ENCODE measurements at places on chromosomes 7 and 10.

DNA sequence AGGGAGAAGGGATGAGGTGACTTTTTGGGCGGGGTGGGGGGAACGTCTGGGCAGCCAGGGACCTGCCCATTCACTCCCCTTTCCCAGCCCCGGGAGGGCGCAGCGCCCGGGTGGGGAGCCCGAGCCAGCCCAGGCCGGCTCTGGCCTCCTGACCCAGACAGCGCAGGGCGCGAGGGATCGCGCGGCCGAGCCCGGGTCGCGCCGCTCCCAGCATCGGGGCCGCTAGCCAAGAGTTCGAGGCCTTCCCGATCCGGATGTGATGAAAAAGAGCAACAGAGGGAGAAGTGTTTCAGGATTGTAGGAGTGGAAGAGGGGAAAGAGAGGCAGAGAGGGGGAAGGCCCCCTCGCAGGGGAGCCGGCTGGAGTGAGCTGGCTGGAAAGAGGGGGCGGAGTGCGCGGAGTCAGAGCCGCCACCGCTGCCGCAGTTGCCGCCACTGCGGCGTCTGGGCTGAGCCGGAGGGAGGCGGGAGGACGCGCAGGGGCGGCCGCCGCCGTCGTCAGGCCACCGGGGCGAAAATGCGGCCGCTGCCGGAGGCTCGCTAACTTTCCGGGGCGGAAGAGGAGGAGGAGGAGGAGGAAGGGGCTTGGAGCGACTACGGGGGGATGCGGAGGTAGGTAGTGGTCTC, at the start of gene MDFIC:
MDFIC (plus strand) TSS at position 69 of the 626 bp plus-strand sequence. CDS start 940 bp downstream, outside the sequence.
- DNase-seq: peak; percentile 66

- no peak for DNase-seq
These were observed 54.7 kb upstream of the AFAP1L2 start for GRCh38 chr10:114458955-114459354.

DNA sequence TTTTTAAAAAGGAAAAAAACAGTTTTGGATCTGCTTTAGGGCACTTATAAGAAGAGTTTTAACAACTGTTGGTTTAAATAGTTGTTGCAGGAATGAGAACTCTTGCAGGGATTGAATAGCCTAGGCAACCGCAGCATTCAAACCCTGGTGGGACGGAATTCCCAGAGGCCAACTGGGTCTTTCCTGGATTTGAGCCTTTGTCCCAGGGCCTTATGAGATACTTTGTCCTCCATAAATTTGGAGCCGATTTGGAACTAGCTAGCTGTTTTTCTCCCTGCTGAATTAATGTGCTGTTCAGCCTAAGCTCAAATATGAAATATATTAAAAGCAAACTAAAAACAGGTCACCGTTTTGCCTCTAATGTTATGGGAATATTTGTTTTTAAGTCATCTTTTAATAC, 109.6 kb downstream of the LRMDA start:
- no peak for DNase-seq

DNA sequence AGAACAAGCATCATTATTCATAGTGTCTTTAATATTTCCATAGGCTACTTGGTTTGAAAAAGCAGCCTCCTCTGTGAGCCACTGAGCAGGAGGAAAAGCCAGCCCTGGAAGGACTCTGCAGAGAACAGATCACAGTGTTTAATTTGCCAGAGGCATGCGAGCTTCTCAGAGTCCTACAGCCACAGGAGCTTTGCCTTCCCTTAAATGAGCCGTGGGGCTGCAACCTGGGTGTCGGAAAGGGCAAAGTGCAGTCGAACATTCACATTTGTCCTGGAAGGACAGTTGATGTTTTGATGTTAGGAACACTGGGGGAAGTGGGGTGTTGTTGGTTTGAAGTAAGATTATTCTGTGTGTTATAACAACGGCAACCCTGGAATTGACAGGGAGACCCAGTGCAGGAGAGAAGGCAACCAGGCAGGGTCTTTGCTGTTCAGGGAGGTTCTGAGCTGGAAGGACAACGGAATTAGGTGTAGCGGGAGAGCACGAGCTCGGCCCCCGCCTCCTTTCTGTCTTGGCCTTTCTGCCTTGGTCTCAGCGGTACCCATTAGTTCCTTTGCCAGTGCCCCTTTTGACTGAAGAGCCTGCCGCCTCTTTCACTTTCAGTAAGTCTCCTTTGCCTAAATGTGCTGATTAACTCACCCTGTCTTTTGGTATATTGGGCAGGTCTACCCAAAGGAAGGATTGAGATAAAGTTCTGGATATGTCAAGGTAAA, 192.3 kb upstream of the PITRM1 start:
- DNase-seq: no peak

DNA sequence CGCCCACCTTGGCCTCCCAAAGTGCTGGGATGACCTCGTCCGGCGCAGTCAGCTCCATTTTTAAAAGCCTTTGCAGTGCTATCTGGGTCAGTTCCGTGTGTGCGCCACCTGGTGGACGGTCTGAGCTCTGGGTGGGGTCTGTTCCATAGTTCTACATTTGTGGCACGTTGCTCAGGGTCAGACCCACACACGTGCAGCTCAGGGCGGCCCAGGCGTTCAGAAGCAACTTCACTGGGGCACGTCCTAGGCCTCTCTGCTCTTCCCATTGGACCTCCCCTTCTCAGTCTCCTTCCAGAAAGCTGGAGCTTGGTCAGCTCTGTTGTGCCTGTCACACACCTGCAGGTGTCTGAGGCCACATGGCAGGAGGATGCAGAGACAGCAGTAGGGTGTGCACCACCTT, 137.9 kb downstream of the DNAJB6 start:
- DNase-seq: no peak

DNA sequence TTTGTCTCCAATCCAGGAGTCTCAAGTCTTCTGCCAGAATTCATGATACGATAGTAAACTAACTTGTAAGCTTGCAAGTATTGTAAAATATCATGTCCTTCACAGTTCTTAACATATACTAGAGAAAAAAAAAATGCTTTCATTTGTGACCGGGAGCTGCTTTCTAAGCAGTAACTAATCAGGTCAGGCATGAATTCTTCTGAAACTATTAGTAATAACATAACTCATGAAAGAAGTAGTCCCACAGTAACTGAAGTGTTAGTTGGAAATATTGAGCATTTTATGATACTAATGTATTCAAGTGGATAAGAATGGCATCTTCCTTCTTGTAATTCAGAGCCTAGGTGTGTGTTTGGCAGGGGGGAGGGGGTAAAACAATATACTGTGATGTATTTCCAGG, 665.6 kb downstream of the DNAJB9 start:
- DNase-seq: no peak

- DNase-seq: peak; percentile 57
These were observed 2.0 kb downstream of the FBXL15 start for GRCh38 chr10:102422545-102423129.

GRCh38 chr7:93751421-93751820, 139.1 kb downstream of the TFPI2 start:
- DNase-seq: no peak

DNA sequence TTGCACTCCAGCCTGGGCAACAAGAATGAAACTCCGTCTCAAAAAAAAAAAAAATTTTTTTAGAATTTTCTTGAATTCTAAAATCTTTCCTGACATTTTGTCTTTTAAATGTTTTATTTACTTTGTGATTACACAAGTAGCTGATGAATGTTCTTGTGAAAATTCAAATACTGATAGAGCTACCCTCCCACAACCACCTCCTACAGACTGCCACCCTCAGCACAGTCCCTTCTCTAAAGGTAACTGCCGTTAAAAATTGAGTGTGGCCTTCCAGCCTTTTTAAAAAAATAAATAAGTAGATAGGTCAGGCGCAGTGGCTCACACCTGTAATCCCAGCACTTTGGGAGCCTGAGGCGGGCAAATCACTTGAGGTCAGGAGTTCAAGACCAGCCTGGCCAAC, 15.1 kb downstream of the ENO4 start:
- no peak for DNase-seq

Data from activated B cell treated with CpG ODN at 0.5 μM for 24 hours (primary cell).